ENCODE measurements at places on chromosomes 1 and 21.

GRCh38 chr1:62175568-62176179 lies 19.0 kb upstream of the L1TD1 start:
- peak; percentile 62 for DNase-seq

GRCh38 chr1:193031431-193031830 lies 27.7 kb downstream of the UCHL5 start:
- peak; percentile 56 for DNase-seq

DNA sequence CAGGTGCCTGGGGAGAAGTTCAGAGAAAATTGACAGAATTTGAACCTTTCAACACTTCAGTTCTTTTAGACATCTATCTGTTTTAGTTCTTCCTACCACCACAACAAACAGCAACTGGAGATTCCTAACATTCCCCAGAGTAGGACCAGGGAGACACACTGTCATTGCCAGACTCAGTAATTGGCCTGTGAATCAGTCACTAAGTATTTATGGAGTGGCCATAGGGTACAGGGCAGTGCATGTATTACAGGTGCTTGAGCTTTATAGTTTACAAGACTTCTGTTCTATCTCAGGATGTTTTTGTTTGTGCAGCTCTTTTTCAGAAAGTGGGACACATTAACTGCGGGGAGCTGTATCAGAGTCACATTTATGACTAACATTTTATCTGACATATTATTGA lies 1.7 kb downstream of the CDC14A start:
- no peak for DNase-seq

GRCh38 chr21:31397515-31397926 lies 53.5 kb upstream of the TIAM1 start:
- DNase-seq, result peak; percentile 42

GRCh38 chr1:167991546-167991945 lies 54.7 kb upstream of the MPC2 start:
- no peak for DNase-seq
